ENCODE measurements at places on chromosomes 11 and 22.

GRCh38 chr11:83956119-83956697 lies 670.0 kb upstream of the CCDC90B start:
- no peak for DNase-seq

GRCh38 chr11:78304201-78304600 lies 113.4 kb downstream of the GAB2 start:
- DNase-seq: no peak

DNA sequence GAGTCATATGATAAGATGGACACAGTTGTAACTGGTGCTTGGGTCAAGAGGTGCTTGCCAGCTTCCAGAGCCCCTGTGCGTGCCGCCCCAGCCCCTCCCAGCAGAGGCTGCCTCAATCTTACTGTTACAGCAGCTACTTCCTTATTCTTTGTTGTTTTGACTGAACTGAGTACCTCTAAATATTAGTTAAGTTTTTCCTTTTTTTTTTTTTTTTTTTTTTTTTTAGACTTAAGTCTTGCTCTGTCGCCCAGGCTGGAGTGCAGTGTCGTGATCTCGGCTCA lies 8.8 kb downstream of the ZBED4 start:
- no peak for DNase-seq

DNA sequence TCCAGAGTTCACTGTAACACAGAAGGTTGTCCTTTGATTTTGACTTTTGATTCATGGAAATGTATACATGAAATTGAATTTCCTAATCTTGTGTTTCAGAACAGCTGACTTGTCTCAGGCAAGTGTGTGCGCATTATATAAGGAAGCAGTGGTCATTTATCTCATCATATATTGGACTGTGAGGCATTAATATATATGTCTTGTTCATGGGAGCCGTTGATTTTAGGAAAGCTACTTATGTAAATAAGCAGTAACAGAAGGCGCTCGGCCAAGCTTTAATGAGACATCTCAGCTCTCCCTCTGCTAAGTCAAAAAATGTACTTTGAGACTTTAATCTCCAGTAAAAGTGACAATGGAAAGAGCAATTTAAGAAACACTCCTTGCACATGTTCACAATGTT lies 100.5 kb downstream of the PDHX start:
- no peak for DNase-seq
